ENCODE measurements at places on chromosomes 2 and 18. TPM values are rescaled to one million over a fixed set of nuclear protein-coding genes. Genes with fewer than 3 reads are reported as not detected.

The PAX8 gene
- polyA plus RNA-seq = 0.87 TPM

The CCDC68 gene
- polyA plus RNA-seq = not detected

The EMILIN1 gene
- 1.1 TPM for polyA plus RNA-seq

The USP14 gene
- 127 TPM for polyA plus RNA-seq

The SIX2 gene
- not detected for polyA plus RNA-seq

The LBX2 gene
- polyA plus RNA-seq = 0.88 TPM

The LRATD1 gene
- not detected for polyA plus RNA-seq

The NT5DC4 gene
- polyA plus RNA-seq = 0.14 TPM

The SLC9A4 gene
- polyA plus RNA-seq = not detected

DNA sequence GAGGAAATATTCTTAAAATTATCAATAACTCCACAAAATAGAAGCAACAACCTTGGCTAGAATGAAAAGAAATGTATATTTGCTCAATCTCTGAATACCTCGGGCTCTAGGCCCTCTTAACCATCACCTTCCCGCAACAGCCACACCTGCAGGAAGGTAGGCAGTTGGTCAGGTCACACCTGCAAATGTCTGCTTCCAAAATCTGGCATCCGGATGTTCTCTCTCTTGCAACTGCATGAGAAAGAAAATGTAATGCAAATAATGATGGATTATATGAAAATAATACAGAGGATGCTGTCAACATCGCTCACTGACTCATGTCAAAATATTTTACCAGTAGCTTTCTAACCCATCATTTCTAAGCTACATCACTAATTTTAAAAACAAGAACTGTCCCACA lies 148.3 kb downstream of the SATB2 start:
- DNase-seq = no peak

DNA sequence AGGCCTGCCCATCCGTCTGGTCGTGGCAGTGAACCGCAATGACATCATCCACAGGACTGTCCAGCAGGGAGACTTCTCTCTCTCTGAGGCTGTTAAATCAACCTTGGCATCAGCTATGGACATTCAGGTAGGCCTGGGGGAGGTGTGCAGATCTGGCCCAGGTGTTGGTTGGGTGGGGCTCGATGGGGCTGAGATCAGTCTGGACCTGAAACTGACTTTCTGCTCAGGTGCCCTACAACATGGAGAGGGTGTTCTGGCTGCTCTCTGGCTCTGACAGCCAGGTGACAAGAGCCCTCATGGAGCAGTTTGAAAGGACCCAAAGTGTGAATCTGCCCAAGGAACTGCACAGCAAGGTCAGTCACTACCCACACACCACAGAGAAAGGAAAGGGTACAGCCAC lies 12.6 kb downstream of the THNSL2 start:
- DNase-seq = no peak

GRCh38 chr2:152155209-152155608 lies 20.4 kb downstream of the STAM2 start:
- no peak for DNase-seq

- no peak for DNase-seq
These were observed 198.3 kb upstream of the FIGN start for GRCh38 chr2:163934131-163934530.

GRCh38 chr2:40435426-40436092 lies 16.3 kb downstream of the SLC8A1 start:
- no peak for DNase-seq

DNA sequence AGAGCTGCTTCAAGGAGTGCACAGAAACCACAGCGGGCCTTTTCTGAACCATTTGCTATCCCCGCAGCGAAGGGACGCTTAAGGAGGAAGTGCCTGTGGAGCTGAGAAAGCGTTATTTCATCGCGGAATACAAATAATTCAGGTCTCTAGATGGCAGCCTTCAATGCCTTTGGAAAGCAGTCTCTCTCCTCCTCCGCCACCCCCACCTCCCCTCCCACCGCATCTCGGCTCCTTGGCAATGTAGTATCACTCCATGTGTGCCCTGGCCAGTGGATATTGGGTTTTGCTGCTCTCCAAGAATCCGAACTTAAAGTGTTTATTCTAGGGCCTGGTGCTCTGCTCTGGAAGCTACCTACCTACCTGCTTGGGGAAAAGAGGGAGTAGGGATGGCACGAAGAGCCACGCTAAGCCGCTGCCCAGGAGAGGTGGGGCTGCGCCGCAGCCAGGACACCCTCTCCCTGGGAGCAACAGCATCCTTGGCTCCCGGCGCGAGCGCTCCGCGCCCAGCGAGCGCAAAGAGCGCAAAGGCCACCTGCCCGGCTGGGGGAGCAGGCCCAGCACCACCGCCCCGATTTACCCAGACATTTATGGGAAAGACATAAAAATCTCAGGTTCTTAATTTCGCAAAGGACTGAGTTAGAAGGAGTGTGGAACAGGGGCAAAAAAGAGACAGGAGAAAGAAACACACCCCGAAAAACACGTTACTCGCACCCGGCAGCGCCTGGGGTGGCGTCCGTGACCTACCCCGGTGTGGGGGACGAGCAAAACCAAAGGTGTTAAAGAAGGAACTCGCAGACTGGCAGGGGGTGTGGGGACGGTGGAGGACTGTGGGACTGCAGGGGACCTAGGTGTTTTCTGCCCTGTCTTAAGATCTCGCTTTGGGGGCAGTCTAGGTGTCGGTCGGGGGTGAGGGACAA lies 1.0 kb downstream of the SPHKAP start:
- DNase-seq = no peak

DNA sequence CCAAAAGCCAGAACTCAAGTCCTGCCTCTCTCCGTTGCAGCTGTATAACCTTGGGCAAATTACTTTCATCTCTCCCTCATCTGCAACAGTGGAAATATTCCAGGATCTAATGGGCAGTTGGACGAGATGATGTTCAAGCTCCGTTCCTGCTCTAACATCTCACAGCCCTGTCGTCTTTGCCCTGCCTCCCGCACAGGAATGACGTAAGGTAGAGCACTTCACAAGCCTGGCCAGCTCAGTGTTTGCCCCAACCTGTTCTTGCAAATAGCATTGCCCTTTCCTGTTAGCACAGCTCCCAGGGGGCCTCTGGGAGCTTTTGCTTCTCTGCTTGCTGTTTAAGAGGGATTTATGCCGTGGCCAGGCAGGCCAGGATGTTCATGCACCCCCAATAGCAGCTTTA lies 107.9 kb downstream of the KLHL29 start:
- DNase-seq = no peak

DNA sequence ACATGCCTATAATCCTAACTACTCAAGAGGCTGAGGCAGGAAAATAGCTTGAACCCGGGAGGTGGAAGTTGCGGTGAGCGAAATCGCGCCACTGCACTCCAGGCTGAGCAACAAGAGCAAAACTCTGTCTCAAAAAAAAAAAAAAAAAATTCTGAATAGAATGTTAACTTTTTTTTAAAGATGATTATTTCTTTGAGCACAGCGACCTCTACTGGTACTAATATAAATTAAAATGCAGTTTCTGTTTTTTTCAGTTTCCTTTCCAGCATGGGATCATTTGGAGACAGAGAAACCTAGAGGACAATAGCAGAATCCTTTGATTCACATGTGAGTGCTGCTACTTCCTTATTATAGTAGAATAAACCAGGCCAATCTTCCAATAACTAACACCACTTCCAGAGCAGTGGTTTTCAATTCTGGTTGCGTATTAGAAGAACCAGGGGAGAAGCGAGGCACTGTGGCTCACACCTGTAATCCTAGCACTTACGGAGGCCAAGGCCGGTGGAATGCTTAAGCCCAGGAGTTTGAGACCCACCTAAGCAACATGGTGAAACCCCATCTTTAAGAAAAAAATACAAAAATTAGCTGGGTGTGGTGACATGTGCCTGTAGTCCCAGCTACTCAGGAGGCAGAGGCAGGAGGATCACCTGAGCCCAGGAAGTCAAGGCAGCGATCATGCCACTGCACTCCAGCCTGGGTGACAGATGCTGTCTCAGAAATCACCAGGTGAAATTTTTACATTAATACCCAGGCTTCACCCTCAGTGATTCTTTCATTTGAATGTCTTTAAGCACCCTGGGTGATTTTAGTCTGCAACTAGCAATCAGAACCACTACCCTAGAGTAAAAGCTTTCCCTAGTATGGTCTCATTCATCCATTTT lies 10.1 kb downstream of the SRSF7 start:
- DNase-seq = no peak

- no peak for DNase-seq
These were observed 42.0 kb downstream of the COL5A2 start for GRCh38 chr2:189137519-189137918.

- no peak for DNase-seq
These were observed 174.5 kb upstream of the PKDCC start for GRCh38 chr2:41873102-41874031.

GRCh38 chr18:12842459-12843380 lies 41.3 kb downstream of the PTPN2 start:
- no peak for DNase-seq

DNA sequence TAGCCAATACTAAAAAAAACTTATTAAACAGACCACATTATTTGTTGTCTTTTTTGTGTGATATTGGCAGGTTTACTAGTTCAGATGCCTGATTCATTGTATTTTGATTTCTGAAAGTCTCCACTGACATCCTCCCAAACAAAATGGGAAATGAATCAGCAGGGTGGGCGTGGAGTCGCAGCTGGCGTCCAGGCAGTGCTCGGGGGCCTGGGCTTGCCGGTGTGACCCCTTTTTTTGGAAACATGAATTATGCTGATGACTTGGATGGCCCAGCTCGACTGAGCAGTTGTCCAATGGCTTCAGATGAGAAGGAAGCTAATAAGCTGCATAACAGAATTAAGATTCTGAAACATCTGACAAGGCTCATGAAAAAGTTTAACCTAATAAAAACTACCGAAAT lies 1.7 kb upstream of the KCNG2 start:
- no peak for DNase-seq

DNA sequence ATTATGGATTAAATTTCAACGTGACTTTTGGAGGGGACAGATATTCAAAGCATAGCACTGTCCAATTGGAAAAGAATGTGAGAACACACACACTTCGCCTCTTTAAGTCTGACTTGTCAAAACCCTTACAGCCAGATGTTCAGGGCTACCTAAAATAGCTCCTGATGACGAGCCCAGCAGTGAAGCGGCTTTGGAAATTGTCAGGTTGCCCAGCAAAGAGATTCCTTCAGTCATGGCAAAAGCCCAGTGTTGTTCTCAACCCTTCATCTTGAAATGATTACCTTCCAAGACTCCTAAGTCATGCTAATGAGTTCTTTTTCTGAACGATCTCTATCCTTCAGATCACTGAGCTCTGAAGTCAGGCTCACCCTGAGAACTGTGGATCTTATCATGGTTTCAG lies 436.6 kb downstream of the LRATD1 start:
- DNase-seq = no peak

GRCh38 chr2:118913803-118914645 lies 28.0 kb upstream of the MARCO start:
- no peak for DNase-seq

DNA sequence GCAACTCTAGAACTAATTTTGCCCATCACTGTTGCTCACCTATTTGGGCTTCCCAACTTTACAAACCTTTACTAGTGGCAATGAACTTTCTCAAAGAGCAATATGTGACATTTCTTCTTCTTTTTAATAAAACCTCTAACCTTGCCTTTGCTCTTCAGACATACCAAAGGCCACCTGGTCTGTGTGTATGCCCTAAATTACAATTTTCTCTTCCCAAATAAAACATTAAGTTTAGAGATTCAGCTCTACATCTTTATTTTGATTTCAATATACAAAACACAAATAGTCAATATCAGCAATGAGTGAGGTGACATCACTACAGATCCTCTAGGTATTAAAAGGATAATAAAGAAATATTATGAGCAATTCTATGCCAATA lies 35.1 kb upstream of the MYCN start:
- DNase-seq = no peak

- DNase-seq = no peak
These were observed 109.7 kb downstream of the CD8B2 start for GRCh38 chr2:106596844-106597243.

GRCh38 chr2:164542581-164543021 lies 78.7 kb downstream of the GRB14 start:
- DNase-seq = no peak

DNA sequence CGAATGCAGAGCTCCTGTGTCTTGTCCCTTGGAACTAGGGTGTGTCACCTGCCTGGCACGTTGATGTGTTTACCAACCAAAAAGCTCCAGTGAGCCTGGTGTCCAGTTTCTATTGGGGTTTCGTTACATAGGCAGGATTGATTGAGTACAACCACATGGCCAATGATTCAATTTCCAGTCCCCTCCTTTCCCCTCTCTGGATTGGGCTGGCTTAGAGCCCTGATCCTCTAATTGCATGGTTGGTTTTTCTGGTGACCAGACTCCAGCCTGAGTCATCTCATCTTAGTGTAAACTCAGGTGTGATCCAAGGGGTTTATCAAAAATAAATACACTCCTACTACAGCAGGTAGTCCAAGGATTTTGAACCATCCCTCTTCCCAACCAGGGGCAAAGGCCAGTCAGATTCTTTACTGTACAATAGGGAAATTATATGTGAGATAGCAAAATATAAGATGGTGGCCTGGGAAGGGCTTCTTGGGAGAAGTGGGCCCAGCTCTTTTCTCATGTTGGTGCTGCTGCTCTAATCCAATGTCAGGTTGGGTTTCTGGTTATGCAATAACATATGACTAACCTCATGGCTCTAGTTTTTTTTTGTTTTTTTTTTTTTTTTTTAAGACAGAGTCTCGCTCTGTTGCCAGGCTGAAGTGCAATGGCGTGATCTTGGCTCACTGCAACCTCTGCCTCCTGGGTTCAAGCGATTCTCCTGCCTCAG lies 64.7 kb upstream of the MGAT5 start:
- no peak for DNase-seq

GRCh38 chr2:768451-768850 lies 91.2 kb upstream of the TMEM18 start:
- DNase-seq = no peak

DNA sequence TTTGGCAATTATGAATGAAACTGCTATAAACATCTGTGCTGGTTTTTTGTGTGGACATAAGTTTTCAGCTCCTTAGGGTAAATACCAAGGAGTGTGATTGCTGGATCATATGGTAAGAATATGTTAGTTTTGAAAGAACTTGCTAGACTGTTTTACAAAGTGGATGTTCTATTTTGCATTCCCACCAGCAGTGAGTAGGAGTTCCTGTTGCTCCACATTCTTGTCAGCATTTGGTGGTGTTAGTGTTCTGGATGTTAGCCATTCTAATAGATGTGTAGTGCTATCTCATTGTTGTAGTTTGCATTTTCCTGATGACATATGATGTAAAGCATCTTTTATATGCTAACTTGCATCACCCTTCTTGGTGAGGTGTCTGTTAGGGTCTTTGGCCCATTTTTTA lies 304.6 kb downstream of the NUP35 start:
- DNase-seq = no peak

- no peak for DNase-seq
These were observed 24.0 kb upstream of the LOXHD1 start for GRCh38 chr18:46680784-46681695.

- no peak for DNase-seq
These were observed 37.2 kb upstream of the DNMT3A start for GRCh38 chr2:25378731-25379490.

GRCh38 chr2:124607679-124608078 lies 582.6 kb downstream of the CNTNAP5 start:
- DNase-seq = no peak
